ENCODE measurements at places on chromosomes 3 and 15.

- DNase-seq: no peak
These were observed 240.1 kb downstream of the XXYLT1 start for GRCh38 chr3:195030791-195031321.

GRCh38 chr3:193736616-193737015, 143.6 kb downstream of the OPA1 start:
- DNase-seq: no peak

DNA sequence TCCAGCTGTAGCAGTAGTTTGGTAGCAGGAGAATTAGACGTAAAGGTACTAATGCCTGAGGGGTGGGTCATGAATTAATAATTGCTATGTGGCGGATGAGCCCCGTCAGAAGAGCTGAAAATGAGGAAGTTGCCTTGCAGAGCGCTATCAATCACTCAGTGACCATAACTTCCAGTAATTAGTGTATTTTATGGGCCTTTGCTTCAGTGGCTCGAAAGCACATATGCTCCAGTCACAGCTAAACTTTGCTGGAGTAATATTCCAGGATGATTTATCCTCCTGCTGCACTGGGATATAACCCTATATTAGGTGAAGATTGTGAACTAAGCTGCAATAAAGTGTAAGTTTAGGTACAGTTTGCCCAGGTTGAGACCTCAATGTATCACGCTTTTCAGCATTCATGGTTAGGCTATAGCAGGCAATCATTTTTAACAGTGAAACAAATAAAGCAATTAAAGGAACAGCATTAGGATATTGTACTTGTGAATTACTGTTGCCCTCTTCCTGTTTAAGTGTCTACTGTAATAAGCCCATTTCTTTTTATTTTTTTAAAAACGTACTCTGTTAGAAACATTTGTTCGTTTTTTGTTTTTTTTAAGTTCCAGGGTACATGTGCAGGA, 104.6 kb upstream of the SKOR1 start:
- DNase-seq: no peak

DNA sequence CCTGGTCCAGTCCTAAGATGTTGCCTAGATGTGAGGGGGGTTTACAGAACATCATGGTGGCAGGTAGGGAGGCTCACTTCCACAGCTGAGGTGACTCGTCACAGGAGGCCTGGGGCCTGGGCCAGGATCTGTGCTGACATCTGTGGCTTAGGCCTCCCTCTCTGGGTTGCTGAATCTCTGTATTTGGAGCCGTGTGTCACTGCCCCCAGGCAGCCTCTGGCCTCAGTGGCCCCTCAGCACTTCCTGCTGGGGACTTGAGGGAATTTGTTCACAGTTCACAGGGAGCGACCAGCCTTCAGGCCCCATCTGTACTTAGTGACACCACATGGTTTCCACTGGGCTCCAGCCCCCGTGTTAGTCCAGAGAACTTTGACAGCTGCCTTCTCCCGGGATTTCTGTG, 41.7 kb upstream of the ADAMTSL3 start:
- DNase-seq: no peak

DNA sequence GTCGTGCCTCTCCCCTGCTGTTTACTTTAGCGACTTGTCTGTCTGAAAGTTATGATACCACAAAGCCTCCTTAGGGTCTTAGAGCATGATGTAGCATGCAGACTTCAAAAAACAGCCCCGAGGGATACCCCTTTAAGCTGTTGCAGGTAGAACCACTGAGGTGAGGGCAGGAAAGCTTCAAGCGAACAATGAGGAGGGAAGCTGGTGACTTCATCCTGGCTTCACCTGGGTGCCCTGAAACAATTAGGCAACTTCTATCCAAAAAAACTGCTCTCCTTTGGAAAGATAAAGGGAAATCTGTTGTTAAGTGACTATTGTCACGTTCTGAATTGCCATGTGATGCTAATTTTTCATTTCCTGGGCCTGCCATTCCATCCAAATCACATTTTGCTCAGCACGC, 231.6 kb downstream of the SOX2 start:
- no peak for DNase-seq

DNA sequence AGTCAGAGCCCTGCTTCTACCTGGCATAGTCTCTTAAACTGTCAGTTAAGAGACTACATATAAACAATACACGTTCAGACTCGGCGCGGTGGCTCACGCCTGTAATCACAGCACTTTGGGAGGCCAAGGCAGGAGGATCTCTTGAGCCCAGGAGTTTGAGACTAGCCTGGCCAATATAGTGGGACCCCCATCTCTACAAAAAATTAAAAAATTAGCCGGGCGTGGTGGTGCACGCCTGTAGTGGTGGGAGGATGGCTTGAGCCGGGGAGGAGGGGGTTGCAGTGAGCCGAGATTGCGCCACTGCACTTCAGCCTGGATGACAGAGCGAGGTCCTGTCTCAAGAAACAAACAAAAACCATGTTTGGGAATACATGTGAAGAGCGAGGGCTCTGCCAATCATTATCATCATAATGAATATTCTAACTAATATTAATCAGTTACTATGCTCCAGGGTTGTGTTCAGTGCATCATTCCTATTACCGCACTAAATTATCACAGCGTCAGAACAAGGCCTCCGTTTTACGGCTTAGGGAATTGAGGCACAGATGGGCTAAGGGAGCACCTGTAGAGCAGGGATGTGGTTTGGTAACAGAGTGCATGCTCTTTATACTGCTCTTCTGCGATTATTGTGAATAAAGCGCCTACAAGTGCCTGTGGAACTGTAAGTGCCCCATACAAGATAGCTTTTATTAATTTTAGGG, 844 bp upstream of the UQCC5 start:
- no peak for DNase-seq

GRCh38 chr3:148026009-148026588, 616.9 kb downstream of the ZIC1 start:
- no peak for DNase-seq

GRCh38 chr3:134487406-134487805, 1.5 kb downstream of the CEP63 start:
- no peak for DNase-seq

GRCh38 chr3:175729466-175729865, 870.3 kb downstream of the NAALADL2 start:
- no peak for DNase-seq

DNA sequence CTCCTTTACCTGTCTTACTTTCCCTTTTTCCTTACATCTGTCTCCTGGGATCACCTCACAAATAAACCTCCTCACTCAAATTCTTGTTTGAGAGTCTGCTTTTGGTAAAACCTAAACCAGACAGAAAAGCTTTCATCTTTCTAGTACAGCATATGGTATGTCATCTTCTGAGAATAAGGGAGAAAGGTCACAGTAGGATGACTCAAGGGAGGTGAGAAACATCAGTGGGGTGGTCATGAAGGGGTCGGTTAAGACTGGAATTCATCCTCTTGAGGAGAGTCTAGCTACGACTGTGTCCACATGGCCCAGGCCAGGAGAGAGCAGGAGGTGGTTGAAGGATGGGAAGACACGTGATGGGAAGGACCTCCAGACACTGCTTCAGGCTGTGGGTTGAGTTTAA, 34.8 kb upstream of the CCK start:
- no peak for DNase-seq

DNA sequence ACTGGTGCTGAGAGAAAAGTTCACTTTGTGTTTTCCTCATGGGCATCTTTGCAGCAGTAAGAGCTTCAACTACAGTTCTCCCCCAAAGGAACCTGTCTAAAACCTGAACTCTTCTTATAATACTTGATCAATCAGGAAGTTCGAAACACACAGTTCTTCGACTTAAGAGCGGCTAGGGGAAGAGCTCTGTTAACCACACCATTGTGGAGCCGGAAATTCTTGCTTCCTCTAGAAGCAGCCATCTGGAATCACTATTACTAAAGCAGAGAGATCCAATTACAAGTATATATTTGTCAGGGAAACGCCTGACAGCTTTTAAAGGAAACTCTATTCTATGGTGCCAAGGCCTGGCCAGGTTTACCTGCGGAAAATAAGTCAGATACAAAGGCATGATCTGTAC, 337.3 kb upstream of the CBLB start:
- DNase-seq: no peak

- no peak for DNase-seq
These were observed 101.2 kb downstream of the ST8SIA2 start for GRCh38 chr15:92494806-92495336.

DNA sequence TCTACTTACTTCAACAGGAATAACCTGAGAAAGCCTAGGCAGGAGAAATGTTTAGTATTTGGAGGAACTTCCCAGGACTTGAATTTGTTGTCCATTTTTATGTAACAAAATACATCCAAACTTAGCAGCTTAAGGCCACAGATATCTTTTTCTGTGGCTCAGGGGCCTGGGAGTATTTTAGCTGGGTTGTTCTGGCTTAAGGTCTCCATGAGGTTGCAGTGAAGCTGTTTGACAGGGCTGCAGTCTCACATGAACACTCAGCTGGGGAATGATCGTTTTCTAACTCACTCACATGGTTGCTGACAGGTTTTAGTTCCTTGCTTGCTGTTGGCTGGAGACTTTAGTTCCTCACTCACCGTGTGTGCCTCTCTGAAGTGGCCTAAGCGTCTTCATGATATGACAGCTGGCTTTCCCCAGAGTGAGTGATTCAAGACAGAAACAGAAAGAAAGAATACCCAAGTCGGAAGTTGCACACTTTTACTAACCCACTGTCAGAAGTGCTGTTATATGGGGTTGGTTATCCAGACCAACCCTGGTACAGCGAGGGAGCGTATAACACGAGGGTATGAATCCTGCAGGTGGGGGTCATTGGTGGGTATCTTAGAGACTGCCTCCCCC, 229.7 kb upstream of the TBL1XR1 start:
- DNase-seq: peak; percentile 5

Data from effector memory CD4-positive, alpha-beta T cell (primary cell).